Activated CD4-positive, alpha-beta T cell treated with anti-CD3 and anti-CD28 coated beads for 36 hours (primary cell): ENCODE measurements at places on chromosomes 6 and 20. TPM values are rescaled to one million over a fixed set of nuclear protein-coding genes. Genes with fewer than 3 reads are reported as not detected.

Gene MRAP2
- not detected for total RNA-seq

Gene GTSF1L
- 0.23 TPM for total RNA-seq

Gene SLA2
- 48.7 TPM for total RNA-seq

Gene SCRT2
- not detected for total RNA-seq

Gene HLA-DPB1
- total RNA-seq = 5.2 TPM

Gene GLP1R
- total RNA-seq = 0.94 TPM
